ENCODE measurements at places on chromosomes 5 and 9.

DNA sequence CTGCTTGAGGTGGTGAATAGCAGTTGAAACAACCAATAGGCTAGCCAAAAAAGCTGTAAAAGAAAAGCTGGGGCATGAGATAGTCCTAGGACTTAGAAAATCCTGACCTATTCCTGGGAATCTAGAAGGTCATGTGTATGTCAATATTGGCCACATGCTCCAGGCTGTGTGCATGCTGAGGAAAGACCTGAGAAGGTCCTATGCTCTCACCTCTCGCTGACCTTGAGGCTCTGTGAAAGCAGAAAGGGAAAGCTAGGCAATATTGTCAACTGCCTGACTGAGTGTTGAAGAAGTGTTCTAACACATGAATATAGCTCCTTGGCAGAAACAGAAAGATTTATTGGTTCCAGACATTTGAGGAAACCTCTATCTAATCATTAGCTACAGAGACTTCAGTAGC, 19.8 kb downstream of the TAS2R1 start:
- no peak for DNase-seq

- no peak for DNase-seq
Observed at GRCh38 chr5:35815089-35815936, 41.4 kb upstream of the IL7R start.

DNA sequence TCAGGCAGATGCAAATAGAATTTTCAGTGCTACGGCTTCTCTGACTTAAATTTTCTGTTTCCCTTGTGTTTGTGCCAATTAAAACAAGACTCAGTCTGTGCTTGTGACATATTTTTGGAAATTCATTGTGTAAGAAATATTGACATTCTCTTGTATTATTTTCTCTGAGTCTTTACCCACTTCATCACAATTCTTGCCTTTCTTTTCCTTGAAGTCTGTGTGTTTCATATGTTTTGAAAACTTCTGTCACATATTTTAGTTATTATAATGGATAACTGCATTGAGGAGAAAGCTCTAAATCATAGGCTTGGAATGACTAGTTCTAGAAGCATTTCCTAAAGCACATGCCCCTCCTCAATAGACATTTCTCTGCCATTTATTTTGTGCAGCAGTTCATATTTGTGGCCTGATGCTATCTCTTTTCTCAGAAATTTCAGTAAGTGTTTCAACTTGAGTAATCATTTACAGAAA, 206.6 kb downstream of the PALM2AKAP2 start:
- no peak for DNase-seq

DNA sequence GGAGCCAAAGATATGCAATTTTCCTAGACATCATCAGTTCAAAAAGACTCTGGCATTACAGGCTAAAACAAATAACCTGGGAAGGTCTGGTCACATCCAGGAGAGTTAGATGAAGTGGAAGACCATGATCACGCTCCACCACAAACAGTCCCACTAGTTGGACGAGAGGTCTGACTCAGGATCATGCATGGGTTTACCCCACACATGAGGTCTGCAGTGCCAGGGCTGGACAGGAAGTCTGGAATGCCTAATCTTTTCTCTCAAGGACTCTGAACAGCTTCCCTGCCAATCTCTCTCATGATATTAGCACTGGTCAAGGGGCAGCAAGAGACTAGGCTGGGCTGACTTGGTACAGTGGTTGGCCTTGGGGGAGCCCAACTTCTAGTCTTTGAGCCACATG, 7.1 kb downstream of the PRUNE2 start:
- no peak for DNase-seq

GRCh38 chr9:95007226-95007869, 280.8 kb downstream of the AOPEP start:
- DNase-seq = no peak

DNA sequence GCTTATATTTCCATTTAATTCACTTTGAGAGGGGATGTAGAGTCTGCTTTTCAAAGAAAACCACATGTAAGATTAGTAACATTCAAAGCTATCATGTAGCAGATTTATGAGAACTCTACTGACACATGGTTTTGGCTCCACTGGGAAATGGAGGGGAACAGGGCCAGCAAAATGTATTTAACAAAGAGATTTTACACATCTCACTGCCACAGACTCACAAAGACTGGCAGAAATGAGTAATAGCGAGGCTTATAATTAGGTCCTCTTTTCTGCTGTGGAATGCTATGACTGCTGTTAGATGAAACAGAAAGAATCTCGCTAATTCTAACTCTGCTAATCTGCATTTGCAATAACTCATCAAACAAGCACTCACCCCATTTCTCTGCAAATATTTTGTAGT, 4.5 kb downstream of the DAP start:
- no peak for DNase-seq

- no peak for DNase-seq
Observed at GRCh38 chr9:19677924-19678323, 110.9 kb downstream of the SLC24A2 start.

DNA sequence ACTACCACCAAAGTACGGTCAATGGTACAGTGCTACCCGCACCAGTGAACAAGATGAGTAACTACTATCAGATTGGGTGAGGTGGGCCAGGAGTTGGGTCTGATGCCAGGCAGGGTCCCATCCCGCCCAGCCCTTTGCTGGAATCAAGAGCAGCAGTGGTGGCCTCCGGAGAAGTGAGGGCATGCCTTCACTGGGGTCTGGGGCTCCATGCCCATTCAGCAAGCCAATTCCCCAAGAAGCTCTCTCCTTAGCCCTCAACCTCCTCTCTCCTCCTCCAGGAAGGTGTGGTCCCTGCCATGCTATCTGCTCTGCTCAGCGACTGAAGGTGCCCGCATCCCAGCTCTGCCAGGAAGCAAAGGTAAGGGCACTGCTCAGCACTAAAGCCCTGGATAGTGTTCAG, 62.7 kb upstream of the CPLX2 start:
- DNase-seq = no peak

DNA sequence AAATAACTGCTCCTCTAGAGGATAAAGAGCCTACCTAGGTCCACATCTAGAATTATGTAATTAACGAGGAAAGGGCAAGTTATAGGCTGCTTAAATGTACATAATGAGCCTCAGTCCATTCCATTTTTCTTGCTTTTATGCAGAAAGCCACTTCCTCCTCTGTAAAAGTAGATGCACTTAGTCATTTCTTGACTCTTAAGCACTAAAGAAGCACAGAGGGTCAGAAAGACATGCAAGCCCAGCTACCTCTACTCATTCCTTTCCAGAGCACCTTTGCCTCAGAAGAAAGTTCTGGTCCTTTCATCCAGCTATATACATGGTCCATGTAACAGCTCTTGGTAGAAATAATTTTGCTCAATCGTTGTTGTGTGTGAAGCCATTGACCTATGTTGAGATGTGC, 308.0 kb upstream of the NREP start:
- no peak for DNase-seq
